ENCODE measurements at places on chromosomes 11 and 22.
A peak's percentile ranks its signal among the peaks of the same experiment; 100 is the strongest.

DNA sequence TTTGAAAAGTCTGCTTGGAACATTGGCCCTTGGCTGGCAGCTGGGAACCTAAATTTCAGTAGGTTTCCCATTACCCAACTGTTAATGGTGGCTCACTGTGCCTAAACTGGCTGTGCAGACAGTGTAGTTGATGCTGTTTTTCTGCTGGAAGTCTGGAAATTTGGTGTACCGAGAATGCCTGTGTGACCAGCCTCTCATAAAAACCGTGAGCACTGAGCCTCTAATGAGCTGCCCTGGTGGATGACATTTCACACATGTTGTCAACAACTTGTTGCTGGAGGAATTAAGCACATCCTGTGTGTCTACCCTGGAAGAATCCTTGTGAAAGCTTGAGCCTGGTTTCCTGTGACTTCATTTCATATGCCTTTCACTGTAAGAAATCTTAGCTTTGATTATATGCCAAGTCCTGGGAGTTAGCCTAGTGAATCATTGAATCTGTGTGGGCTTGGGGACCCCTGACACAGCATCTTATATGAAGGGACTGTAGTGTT lies 131.1 kb downstream of the LDLRAD3 start:
- DNase-seq: peak; percentile 91

DNA sequence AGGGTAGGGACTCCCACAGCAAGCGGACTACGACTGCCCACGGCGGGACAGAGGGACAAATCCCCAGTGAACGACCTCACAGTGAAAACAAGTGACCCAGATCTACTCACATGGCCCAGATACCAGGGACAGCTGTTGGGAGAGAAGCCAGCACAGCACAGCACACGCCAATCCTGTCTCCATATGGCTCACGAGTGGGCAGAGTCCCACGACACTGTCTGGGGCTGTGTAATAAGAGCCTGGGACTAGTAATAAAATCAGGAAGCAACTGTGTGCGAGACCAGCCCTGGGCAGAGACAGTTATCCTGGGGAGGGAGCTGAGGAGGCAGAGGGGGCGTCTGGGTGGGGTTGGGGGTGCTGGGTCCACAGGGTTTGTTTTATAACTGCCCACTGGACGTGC lies 385.0 kb downstream of the CTTN start:
- no peak for DNase-seq

- DNase-seq: peak; percentile 11
Observed at GRCh38 chr11:116736763-116737162, 36.0 kb downstream of the BUD13 start.

DNA sequence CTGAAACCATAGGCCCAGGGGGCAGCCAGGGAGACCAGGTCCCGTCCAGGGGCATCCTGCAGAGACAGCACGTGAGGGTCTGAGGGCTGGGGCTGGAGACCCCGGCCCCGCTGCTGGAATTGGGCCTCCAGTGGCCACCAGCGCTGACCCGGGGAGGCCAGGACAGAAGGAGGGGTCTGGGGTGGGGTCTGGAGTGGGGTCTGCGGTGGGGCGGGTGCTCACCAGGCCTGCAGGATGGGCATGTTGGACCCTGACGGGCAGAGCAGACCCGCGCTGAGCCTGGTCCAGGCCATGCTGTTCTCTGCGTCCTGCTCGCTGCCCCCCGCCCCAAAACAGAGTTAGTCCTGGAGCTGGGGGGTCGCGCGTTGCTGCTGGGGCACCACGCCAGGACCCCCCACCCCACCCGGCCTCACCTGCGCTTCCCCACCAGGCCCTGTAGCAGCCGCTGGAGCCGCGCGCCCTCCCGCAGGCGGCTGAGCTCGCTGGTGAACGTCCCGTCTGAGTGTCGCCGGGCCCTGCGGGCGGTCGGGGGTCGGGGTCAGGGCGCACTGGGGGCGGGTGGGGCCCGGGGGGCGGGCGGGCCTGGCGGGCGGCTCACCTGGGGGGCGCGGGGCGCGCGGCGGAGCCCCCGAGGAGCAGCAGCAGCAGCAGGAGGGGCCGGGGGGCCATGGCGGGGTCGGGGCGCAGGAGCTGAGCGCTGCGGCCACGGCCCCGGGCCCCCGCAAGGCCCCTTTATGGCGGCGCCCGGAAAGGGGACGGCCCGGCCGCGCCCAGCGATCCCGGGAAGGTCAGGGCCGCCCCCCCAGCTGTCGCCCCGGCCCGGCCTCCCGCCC lies at the start of gene SCT:
TSS of gene SCT (minus strand) at position 707 of the 833 bp plus-strand sequence. CDS start at position 669, 38 bp downstream.
- DNase-seq: no peak

GRCh38 chr22:49243965-49244364 lies 583.7 kb downstream of the BRD1 start:
- no peak for DNase-seq

DNA sequence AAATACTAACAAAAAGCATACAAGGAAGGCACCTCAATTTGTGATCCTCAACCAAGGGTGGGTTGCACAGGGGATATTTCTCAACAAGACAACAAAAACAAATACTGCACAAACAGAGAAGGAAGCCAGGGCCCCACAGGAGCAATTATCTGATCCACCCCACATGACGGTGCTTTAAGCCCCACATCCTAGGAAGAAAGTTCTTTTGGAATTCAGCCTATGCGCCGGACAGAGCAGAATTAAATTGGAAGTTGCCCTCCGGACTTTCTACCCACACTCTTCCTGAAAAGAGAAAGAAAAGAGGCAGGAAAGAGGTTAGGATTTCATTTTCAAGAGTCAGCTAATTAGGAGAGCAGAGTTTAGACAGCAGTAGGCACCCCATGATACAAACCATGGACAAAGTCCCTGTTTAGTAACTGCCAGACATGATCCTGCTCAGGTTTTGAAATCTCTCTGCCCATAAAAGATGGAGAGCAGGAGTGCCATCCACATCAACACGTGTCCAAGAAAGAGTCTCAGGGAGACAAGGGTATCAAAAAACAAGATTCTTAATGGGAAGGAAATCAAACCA lies 40.6 kb downstream of the OSBP start:
- no peak for DNase-seq
